Right renal cortex interstitium (tissue), 3 donors: ENCODE measurements at places on chromosomes 5 and 9.

- DNase-seq: no peak
These were observed 149.4 kb downstream of the HSD17B3 start for GRCh38 chr9:96152550-96152949.

GRCh38 chr5:142640316-142641005 lies 45.4 kb downstream of the FGF1 start:
- DNase-seq: no peak

GRCh38 chr9:35029241-35029640 lies 39.7 kb downstream of the DNAJB5 start:
- no peak for DNase-seq

- DNase-seq: no peak
These were observed 43.0 kb upstream of the GNAQ start for GRCh38 chr9:78074385-78075291.

- DNase-seq: no peak
These were observed 19.7 kb upstream of the MOB3B start for GRCh38 chr9:27549196-27549755.

GRCh38 chr9:127444283-127444920 lies 6.8 kb downstream of the RPL12 start:
- no peak for DNase-seq

- no peak for DNase-seq
These were observed 311.4 kb downstream of the TLE4 start for GRCh38 chr9:79883073-79883645.

GRCh38 chr5:80092486-80093107 lies 57.4 kb downstream of the THBS4 start:
- no peak for DNase-seq

DNA sequence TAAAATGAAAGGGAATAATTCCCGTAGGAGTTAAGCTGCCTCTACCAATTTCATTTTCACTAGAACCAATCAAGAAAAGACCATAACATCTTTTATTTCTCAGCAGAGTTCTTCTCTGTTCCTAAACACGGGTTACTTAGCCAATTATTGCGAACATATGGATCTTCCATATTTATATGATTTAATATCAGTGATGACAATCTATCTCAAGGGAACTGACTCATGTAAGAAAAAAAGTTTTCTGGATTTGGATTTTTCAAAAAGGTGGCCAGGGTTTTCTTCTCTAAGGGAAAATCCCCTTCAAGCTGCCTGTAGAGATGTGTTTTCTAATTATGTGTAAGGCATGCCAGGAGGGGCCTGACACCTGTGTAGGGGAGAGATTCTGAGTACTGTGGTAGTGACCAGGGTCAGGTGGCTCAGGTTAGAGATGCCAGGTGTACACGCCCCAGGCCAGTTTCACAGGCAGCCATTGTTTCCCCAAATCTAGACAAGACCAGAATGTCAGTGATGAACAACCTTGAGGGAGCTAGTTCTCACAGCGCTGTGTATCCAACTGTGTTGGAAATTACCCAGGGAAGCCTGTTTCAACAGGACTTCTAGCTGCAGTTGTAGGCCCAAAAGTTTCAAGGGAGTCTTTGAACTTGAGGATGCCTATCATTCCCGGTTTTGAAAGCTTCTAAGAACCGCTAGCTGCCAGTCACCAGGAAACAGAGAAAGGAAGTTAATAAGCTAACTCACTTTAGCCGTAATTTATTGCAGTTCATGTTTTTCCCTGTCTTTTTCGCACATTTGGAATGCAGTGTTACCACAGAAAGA lies 572.5 kb upstream of the RGMB start:
- no peak for DNase-seq

DNA sequence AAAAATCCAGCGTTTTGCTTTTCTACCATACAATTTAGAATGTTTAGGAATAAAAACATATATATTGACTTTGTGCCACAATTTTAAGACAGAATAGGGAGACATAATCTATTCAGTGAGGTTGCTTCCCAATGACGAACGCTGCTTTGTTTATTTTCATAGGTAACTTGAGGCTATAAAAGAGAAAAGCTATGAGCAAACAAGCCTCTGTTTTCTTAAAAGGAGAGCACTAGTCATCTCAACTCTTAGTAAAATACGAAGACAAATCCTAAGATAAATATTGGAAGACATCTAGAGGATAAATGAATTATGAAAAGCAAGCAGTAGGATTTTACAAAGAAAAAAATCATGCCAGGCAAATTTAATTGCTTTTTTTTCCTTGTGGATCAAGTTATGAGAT lies 363.6 kb downstream of the ANXA1 start:
- no peak for DNase-seq

- no peak for DNase-seq
These were observed 73.5 kb downstream of the COL23A1 start for GRCh38 chr5:178516504-178517235.
